ENCODE measurements at places on chromosomes 12 and 14. TPM values are rescaled to one million over a fixed set of nuclear protein-coding genes. Genes with fewer than 3 reads are reported as not detected.
A peak's percentile ranks its signal among the peaks of the same experiment; 100 is the strongest.

GRCh38 chr12:63779498-63780481 lies at the start of gene RXYLT1:
RXYLT1 (plus strand) TSS chr12:63779909; CDS start chr12:63779961, 52 bp downstream.
- peak; percentile 85 for DNase-seq

GRCh38 chr12:20711846-20712245 lies 16.7 kb downstream of the SLCO1C1 start:
- no peak for DNase-seq

DNA sequence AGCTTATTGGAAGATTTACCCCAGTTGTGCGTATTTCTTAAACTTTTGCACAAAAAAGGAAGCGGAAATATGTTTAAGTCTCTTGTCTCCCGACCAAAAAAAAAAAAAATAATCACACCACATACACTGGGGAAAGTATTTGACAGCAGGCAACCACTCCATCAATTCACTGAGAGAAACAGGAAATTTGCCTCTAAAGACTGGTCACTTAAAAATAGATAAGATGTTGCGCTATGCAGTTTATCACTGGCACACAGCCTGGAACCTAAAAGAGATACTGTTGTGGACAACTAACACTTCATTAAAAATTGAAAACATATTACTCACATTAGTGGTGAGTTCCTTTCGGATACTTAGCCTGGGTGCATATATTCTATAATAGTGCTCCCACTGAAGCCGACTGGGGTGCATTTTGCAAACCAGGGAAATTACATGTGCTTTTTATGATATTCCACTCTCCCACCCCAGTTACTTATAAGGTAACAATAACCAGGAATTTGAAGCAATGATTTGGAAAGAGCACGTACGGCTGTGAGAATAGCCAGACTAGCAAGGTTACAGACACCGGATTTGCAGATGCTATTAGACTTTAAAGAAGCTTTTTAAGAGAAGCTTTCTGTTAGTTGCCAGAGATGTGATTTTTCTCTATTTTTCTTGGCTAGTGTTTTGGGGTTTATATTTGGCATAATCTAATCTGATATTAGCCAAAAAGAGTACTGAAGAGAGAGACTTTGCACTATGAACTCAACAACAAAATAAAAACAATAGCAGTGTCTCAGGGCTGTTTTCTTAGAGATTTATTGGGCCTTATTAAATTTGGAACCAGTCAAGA lies 311.5 kb downstream of the NOVA1 start:
- no peak for DNase-seq

DNA sequence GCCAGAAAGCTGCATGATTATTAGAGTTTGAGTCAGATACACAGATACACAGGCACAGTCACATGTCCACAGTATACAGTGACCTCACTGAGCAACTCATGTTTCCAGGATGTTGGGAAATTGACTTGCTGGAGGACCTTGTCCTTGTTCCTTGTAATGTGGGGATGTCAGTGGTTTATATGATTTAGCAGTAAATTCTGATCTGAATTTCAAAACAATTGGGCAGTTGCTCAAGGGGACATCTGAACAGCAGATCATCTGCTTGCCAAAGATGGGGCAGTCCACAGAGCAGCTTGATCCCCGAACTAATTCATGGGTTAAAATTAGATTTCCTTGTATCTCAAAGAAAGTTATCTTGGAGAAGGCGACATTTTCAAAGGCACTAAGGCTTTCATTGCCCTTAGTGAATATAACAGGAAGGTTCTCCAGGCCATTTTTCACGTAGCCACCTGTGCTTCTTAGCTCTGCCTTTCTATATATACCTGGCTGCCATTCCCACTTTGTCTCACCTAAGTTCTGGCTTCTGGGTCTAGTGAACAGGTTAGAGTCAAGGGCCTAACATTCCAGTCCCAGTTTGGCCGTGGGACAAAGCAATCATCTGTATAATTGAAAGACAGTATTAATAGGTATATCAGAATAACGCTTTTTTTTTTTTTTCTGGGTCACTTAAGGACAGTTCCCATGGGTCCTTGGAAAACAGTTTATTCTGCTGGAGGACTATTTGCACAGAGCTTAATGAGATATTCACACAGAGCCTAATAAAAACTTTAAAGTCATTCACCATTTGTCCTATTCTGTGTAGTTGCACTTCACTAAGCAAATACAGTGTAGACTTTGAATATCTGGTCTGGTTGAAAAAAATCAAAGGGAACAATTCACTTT lies 64.9 kb upstream of the STRN3 start:
- peak; percentile 42 for DNase-seq

DNA sequence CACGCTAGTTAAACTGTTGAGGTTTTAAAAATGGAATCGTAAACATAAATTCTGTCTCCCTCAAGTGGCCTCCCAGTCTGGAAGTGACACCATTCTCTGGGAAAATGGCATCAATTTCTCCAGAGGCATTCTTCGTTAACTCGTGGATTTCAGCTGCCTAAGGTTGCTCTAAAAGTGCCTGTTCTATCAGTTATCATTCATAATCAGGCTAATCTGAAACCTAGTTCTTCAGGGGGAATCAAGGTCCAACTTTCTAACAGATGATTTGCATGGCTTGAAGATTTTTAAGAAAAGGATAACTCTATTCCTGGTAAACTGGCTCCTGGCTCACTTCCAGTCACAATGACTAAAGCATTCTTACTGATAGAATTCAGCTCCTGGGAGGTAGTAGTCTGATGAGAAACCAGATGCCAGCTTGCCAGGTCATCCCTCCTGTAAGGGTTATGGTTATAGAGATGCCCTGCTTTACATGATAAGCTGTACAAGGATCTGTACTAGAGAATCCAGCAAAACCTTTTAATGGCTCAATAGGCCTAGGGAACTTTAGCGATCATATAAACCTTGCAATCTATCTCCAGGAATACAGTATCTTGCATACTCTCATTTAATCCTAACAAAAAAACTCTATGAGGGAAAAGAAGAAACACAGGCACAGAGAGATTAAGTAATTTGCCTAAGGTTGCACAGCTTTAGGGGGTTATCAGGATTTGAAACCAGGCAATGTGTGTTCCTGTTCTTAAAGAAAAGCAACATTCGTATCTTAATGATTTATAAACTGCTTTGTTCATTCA lies 1.5 kb downstream of the L3HYPDH start:
- DNase-seq, result peak; percentile 55

DNA sequence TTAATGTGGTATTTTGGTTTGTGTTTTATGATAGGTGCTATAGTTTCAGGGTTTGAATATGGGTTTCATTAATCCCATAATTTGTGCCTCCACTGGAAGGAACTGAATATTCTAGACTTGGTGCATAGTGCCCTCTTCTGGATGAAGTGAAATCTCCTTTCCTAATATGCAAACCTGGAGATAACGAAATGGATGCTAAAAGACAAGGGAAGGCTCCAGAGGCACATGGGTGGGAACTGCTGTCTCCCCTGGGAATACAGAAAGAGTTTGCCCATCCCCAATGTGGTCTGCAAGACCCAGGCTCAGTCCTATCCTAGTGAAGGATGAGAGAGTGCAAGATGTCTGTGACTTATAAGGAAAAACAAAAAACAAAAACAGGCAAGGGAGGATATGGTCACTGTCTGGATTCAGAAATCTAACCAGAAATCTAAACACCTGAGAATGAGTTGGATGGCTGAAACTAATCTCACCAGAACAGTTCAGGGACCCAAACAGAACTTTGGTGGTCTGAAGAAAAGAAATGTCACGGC lies 142.3 kb upstream of the TMPO start:
- no peak for DNase-seq

GRCh38 chr14:100532154-100532861 lies 54.9 kb downstream of the BEGAIN start:
- DNase-seq, result peak; percentile 7

GRCh38 chr12:116990971-116991966 lies 80.5 kb downstream of the FBXW8 start:
- no peak for DNase-seq

DNA sequence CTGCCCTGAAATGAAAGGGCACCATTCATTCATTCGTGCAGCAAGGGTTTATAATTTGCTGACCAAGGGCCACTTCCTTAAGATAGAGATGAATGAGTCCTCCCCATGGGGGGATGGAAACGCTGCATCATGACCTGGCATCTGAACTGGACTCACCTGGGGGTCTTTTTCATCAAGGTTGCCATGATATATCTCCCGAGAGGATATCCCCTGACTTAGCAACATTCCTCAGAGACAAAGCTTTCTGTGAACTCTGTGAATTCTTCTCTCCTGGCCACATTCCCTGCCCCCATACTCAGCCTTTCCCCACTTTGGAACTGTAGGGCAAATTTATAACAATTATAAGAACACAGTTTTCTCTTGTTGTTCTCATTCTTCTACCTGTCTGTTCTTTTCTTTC lies 30.8 kb downstream of the SRRM4 start:
- DNase-seq, result no peak

- no peak for DNase-seq
These were observed 105.5 kb downstream of the GPATCH2L start for GRCh38 chr14:76257111-76257803.

- DNase-seq, result no peak
These were observed 24.5 kb downstream of the MMP17 start for GRCh38 chr12:131852551-131853299.

GRCh38 chr14:34220921-34221320 lies 241.1 kb downstream of the SPTSSA start:
- no peak for DNase-seq

GRCh38 chr14:59634617-59635016 lies 58.0 kb upstream of the CCDC175 start:
- DNase-seq, result no peak

DNA sequence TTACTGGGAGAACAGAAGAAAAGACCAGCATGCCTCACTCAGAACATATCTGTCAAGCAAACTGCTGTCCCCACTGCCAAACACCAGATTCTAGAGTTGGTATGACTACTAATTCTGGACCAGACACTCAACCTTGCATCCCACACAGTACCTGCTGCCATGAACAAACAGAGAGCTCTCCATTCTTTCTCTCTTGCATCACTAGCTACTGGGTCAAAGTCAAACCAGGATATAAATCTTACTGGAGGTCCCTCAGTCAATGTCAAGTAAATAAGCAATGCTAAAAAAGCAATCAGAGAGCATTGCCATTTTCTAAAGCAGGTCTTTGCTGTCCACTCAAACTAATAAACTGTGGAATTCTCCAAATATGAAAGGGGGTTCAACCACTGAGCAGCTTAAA lies 452.4 kb upstream of the SEL1L start:
- no peak for DNase-seq

- DNase-seq, result no peak
These were observed 3.2 kb downstream of the TDRD9 start for GRCh38 chr14:103931422-103931821.

- no peak for DNase-seq
These were observed 16.1 kb upstream of the CHGA start for GRCh38 chr14:92906823-92907222.

DNA sequence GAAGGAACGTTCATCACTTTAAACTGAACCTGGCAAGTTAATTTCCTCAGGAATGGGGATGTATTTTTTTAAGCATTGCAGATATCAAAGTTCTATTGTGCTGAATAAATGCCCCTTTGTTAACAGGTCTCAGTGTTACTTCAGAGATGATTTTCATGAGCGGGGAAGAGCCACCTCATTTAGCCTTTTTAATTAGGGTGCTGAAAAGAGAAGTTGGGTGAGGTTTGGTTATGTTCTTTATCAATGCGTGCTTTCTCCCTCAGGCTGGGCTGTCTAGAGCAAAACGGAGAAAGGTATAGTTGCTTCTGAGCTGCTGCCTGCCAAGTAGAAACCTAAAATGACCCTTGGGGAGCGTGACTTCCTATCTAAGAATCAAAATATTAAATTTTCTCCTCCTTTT lies 8.0 kb upstream of the HIP1R start:
- no peak for DNase-seq

DNA sequence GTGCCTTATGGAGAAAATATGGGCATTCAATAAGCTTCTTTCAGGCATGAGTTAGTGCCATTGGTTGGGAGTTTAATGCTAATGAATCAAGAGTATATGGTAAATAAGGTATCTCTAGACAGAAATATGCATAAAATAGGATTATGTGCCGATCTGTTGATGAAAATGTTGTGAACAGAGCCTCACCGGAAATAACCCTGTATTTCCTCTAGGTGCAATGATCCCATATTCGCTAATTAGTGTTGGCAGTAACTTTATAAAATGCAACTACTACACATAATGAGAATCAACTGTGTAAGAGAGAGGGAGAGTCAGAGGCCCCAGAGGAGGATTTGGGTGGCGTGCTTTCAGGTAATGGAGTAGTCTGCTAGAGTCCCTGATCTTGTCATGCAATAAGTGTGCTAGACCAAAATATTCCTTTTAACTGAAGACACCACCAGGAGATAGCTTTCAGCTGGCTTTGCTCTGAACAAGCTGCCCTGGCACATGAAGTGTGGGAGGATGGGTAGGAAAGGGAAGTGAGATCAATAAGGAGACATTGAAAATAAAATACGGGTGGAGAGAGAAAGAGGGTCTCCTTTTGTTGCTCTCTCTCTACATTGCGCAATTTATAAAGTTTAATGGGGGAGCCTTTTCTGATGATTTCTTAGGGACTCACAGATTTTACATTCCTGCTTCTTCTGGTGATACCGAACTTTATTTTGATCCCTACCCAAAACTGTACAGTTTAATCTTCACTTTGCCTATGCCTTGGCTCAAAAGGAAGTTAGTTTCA lies 68.6 kb upstream of the PLXNC1 start:
- no peak for DNase-seq

GRCh38 chr12:20646239-20646827 lies 48.8 kb upstream of the SLCO1C1 start:
- DNase-seq, result no peak

DNA sequence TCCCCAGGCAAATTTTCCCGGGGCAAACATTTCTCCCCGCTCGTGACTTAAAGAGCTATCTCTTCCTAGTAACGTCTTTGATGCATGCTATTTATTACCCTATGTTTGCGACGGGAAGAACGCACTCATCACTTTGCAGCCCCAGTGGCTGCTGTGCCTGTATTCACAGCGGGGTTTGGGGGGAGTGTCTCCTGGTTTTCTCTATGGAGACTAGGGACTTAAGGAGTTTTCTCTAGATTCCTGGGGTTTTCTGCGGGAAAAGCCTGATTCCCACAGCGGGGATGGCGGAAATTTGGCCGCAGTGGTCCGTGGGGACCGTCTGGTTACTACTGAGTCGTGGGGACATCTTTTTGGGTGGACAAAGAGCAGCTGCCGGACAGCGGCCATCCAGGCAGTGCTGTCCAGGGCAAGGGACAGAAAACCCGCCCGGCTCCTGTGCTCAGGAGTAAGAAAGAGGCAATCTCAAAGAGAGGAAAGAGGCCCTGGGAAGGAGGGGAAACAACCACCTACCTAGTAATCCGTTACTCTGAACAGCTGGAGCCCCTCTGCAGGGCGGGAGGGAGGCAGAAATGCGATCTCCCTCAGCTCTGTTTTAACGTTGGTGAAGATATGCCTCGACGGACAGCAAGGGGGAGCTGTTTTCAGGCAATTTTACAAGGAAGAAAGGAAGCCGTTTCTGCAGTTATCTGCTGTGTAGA lies 771 bp upstream of the AVPR1A start:
- DNase-seq, result peak; percentile 24

- no peak for DNase-seq
These were observed 24.1 kb upstream of the SLC6A13 start for GRCh38 chr12:286531-287300.

GRCh38 chr12:6471989-6472360 lies 1.5 kb upstream of the VAMP1 start:
- no peak for DNase-seq

GRCh38 chr14:69153152-69153872 lies 393 bp upstream of the DCAF5 start:
- no peak for DNase-seq

Gene NUDT4
- 393 TPM for total RNA-seq

Gene PZP
- 0.12 TPM for total RNA-seq

Gene OR6C65
- total RNA-seq, result not detected

Gene NEUROD4
- total RNA-seq, result not detected

Gene TMPRSS12
- total RNA-seq, result not detected

Gene BCL2L14
- total RNA-seq, result 13.5 TPM

Gene MIP
- total RNA-seq, result not detected

Gene CLEC4A
- total RNA-seq, result 1.6 TPM

Gene ZNF740
- 40.4 TPM for total RNA-seq

Gene ABCD2
- 0.63 TPM for total RNA-seq

Gene PTCSC3
- total RNA-seq, result not detected

Measured in mucosa of gallbladder (tissue), 1 donor.